ENCODE measurements at places on chromosomes 1 and 21.

- DNase-seq: no peak
Observed at GRCh38 chr21:36194024-36194423, 37.4 kb downstream of the DOP1B start.

GRCh38 chr1:236144446-236145150, 2.3 kb downstream of the GPR137B start:
- no peak for DNase-seq

GRCh38 chr1:222522105-222522915, 25.6 kb downstream of the HHIPL2 start:
- no peak for DNase-seq

DNA sequence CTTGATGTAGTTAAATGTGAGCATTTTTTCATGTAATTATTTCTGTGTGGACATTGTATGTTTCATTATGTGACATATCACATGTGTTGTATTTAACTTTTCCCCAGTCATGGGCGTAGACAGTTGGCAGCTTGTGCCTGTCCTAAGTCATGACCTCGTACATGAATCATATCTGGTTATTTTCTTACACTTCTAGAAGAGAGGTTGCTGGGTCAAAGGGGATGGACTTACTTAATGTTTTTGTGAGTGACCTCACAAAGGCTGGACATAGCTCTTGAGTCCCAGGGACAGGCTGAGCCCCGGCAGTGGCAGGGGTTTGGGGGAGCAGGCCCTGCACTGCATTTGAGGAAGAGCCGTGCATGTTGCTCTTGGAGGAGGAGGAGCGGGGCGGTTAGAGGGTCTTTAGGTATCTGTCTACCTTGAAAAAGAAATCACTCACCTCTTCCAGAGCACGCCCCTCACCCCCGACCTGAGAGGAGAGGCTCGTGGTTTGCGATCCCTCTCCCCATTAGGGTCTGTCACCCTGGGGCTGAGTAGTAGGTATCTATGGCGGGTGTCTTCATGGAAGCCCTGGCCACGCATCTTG, 16.4 kb downstream of the IFNGR2 start:
- DNase-seq: no peak

- no peak for DNase-seq
Observed at GRCh38 chr1:168362991-168363390, 82.3 kb downstream of the TBX19 start.

DNA sequence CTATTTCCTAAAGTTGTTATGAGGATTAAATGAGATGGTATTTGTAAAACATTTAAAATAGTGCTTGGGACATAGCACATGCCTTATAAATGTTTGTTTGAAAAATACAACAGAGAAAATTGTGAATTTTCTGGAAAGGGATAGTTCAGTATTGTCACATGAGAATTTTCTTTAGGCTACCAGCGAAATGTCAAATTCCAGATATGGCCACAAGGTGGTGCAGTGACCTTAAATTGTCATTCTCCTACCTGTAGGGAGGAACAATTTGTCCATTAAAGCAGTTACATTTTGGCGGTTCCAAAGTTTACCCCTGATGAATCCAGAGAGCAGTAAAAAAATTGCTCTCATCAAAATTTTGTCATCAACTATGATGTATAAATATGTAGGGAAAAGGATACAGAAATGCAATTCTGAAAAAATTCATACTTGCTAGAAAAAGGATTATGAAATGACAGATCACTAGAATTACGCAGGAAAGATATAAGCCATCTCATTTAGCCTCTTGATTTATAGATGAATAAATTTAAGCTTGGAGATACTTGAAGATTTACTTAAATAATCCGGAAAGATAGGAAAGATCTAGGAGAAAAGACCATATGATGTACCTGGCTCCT, 50.2 kb upstream of the TSHB start:
- DNase-seq: peak; percentile 13

GRCh38 chr1:41006942-41007865, 14.3 kb downstream of the SLFNL1 start:
- no peak for DNase-seq

DNA sequence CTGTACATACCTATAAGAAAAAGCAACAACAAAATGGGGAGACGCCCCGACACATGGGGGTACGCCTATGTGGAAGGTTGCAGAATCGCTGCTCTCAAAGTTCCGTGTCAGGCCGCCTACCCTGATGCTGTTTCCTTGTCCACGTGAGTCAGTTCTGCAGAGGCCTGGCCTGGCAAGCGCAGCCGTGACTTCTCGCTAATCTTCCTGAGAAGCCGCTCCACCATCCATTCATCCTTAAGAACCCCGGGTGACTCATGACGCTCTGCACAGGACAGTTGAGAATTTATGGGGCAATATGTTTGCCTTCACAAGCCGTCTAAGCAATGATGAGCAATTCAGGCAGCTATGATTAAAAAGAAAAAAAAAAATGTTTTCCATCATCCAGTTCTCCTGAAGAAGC, 122.3 kb upstream of the TMPRSS2 start:
- no peak for DNase-seq

DNA sequence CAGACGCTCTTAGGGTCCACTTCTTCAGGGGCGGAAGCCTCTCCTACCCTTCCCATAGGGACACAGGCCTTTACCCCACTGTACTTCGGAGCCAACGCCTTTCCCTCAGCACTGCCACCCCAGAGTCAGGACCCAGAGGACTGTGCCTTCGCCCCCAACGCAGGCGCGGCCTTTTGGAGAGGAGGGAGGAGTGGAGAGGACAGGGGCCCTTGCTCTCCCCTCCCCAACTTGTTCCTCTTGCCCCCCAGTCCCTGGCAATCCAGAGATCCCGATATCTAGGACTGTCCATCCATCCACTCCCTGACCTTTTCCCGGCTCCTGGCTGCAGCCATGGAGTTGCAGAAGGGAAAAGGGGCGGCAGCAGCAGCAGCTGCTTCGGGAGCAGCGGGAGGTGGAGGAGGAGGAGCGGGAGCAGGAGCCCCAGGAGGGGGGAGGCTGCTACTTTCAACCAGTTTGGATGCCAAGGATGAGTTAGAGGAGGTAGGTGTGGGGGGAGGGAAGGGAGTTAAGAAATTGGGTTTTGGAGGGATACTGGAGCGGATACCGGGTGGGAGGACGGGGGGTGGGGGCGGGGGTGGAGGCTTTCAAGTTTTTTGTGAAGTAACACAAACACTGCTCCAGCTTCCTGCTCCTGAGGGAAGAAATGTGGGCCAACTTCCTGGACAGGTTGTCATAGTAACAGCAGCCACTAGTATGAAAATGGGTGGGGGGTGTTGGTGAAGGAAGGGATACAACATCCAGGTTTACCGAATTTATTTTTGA, 636 bp downstream of the INTS3 start:
- DNase-seq: peak; percentile 6

DNA sequence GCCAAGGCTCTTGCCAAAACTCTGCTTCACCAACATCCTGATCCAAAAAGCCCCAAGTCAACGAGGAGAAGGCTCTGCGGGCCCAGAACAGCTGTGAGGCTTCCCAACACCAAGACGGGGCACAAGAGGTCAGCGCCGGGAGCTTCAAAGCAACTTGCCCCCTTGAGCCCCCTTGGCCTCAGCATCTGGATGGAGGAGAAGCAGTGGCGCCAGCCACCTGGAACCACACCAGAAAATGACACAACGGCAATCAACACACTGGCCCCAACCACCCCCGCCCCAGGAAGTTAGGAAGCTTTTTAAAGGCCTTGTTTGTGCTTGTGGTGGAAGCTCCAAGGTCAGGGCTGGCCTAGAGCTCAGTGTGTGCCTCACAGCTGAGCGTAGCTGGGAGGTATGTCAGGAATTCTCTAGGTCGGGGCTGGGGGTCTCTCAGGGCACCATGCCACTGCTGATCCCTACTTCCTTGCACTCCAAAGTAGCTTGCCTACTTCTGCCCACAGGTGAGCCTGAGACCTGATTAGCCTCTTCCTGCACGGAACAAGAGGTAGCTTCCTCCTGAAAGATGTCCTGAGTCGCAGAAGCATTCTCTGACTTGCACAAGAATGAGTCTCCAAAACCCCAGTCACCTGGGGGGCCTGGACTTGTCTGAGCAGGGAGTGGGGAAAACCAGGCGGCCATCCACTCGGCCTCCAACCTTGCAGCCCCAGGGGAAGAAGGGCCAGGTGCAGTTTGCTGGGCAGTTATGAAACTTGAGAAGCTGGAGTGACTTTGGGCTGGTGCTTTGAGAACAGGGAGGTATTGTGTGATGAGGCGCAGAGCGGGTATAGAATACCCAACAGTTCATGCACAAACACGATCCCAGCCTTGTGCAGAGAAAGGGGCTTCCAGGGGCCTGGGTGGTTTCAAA, 9.7 kb upstream of the SRP9 start:
- DNase-seq: no peak

- no peak for DNase-seq
Observed at GRCh38 chr1:67789551-67789950, 43.7 kb downstream of the GNG12 start.

DNA sequence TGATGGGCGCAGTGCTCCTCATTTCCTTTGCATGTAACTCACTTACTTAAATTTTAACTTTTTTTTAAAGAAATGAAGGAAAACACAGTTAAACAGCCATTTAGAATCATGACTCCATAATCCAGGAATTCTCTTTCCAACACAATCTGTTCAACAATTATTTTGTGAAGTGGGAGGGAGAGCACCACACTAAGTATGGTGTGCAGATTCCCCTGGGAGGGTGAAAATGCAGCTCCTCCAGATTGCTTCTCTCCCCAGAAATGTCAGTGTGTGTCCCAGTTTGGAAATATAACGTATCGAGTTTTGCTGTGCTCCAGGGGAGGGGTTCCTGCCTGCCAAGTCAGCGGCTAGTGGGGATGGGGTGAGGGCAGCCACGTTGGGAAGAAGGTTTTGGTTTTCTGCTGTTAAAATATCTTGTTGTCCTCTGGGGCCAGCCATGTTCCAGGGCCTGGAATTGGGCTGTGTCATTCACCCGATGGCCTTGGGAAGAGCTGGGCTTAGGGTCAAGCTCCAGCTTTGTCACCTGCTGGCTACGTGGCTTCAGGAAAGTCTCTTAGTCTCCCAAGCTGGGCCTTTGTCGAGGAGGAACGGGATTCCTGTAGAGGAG, 17.3 kb upstream of the DISP3 start:
- no peak for DNase-seq

GRCh38 chr1:54220004-54220811, 20.2 kb downstream of the MRPL37 start:
- DNase-seq: peak; percentile 51

GRCh38 chr1:54581621-54582035, 33.6 kb downstream of the ACOT11 start:
- peak; percentile 72 for DNase-seq

- DNase-seq: no peak
Observed at GRCh38 chr1:109167001-109167506, 46.7 kb upstream of the SARS1 start.

GRCh38 chr1:41488040-41488951, 3.8 kb upstream of the EDN2 start:
- no peak for DNase-seq

DNA sequence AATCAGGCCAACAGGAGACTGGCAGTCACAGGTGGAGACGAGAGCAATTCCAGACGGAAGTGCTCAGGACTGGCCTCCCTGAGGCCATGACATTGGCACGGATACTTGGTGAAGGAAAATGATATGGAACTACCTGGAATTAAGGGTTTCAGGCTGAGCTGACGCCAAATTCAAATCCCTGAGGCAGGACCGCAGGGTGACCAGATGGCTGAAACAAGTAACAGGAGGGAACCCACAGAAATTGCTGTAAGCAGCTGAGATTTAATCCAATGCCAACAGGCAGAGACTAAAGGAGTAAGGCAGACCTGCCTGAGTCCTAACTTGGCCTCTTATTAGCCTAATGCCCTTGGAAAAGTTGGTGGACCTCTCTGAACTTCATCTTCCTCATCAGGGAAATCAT, 76.2 kb downstream of the ERG start:
- no peak for DNase-seq

DNA sequence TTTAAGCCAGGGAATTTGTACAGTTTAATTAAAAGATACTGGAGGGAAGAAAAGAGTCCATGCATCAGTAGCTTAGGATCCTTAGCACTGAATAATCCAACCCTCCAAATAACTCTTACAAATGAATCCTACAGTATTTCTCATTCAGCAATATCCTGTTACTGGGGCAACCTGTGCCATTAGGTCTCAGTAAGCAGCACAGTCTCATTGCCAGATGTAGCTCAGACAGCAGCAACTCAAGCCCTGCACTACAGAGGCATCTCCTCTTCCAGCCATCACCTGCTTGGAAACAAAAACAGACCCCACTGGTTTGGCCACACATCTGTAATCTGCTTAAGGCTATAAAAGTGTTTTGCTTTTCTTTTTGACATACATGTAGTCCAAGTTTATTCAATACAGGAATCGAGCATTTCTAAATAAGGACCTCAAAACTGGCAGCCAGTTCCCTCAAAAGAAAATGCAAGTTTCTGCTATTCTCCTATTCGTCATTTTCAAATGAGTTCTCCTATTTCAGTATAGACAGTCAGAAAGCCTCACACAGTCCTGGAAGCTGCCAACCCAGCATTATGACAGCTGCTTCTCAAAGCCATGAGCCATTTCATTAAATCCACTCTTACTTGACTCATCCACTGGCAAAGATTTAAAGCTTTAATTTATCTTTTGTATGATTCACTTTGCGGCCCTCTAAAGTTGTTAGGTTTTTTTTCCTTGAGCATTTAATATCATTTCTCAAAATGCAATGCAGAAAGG, 129.0 kb downstream of the APP start:
- DNase-seq: no peak

DNA sequence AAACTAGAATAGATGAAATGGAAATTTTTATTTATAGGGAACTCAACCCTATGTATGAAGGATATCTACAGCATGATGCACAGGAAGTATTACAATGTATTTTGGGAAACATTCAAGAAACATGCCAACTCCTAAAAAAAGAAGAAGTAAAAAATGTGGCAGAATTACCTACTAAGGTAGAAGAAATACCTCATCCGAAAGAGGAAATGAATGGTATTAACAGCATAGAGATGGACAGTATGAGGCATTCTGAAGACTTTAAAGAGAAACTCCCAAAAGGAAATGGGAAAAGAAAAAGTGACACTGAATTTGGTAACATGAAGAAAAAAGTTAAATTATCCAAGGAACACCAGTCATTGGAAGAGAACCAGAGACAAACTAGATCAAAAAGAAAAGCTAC, 7.9 kb downstream of the USP1 start:
- no peak for DNase-seq

GRCh38 chr1:39089931-39090521, 63.9 kb downstream of the NDUFS5 start:
- no peak for DNase-seq

DNA sequence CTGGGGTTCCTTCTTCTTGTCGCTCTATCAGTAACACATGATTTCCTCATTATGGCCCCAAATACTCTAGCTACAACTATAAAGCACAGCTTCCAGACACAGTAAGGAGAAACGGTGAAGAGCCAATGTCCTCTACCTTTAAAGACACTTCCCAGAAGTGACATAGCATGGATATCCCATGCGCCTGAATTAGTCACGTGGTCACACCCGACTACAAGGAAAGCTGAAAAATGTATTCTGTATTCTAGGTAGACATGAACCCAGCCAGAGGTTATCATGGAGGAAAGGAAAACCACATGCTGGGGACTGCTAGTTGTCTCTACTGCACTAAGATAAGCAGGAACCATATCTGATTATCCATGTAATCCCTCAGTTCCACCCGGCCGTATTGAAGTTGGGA, 244.3 kb downstream of the LMX1A start:
- DNase-seq: no peak
